ENCODE measurements at places on chromosomes 6 and 20.
A peak's percentile ranks its signal among the peaks of the same experiment; 100 is the strongest.

GRCh38 chr20:37407573-37408002 is 61.6 kb downstream of the SRC start:
- no peak for DNase-seq

DNA sequence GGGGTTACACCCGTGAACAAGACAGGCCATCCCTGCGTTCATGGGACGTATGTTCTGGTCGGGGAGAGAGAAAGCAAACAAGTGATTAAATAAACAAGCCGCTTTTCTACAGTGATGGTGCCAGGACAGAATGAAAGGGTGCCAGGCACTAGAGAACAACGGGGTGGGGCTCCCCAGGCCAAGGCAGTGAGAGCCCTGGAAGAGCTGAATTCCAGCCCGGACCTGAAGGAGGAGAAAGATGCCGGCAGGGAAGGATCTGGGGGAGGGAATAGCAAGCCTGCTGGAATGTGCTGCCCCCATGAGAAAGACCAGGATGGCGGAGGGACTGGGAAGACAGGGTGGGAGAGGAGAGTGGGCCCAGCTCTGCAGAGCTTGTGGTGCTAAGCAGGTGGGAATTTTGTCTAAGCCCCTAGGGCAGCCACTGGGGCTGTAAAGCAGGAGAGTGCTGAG is 7.5 kb downstream of the SNAI1 start:
- no peak for DNase-seq

DNA sequence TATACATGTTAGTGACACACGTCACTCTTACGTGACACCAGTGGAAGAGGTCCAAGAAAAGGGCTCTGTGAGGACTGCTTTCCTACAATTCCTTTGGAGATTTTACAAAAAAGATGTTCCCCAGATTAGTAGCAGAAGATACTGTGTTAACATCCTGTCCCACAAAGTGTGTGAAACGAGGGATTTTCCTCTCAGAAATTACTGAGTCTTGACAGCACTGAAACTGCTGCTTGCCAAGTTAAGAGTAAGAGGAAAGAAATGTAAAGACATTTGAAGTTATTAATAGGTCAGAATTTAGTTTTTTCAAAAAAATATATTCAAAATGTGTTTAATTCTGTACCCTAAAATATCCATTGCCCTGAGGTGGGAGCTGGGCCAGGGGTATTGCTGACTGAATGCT is 58.8 kb upstream of the MAP7 start:
- no peak for DNase-seq

- no peak for DNase-seq
Observed at GRCh38 chr6:137904822-137905617, 38.0 kb downstream of the TNFAIP3 start.

DNA sequence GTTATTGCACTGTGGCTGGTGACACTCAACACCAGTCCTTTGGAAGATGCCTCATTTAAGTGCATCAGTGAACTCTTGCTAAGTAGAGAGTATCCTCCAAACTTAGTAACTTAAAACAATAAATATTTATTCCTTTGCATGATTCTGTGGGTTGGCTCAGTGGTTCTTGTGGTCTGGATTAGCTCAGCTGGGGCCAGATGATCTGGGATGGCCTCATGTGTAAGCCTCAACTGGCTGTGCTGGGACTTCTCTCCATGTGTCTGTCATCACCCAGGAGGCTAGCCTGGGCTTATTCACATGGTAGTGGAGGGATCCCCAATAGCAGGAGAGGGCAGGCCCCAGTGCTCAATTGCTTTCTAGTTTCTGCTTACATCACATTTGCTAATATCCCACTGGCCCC is 8.3 kb downstream of the LRRN4 start:
- DNase-seq = no peak

DNA sequence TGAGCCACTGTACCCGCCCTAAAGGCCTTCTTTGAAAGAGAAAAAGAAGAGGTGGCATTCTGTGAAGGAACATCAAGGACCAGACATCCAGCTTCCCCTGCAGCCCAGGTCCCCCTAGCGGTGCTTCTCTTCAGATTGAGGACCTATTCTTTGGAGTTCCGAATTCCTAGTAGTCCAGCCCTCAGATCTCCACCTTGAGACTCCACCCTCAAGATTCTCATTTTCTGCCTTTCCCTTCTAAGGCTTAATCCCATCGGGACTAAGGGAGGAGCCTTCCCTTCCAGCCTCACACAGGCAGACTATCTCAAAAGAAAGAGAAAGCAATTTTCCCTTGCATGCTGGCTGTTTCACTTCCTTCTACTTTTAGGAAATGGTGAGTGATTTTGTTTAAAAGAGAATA is 32.5 kb downstream of the MUC22 start:
- DNase-seq = no peak

- peak; percentile 79 for DNase-seq
Observed at GRCh38 chr6:14732844-14733757, 512.8 kb upstream of the JARID2 start.

- no peak for DNase-seq
Observed at GRCh38 chr6:138107752-138108592, 753 bp upstream of the PERP start.

GRCh38 chr20:50920997-50921396 is 10.2 kb downstream of the ADNP start:
- DNase-seq = no peak

DNA sequence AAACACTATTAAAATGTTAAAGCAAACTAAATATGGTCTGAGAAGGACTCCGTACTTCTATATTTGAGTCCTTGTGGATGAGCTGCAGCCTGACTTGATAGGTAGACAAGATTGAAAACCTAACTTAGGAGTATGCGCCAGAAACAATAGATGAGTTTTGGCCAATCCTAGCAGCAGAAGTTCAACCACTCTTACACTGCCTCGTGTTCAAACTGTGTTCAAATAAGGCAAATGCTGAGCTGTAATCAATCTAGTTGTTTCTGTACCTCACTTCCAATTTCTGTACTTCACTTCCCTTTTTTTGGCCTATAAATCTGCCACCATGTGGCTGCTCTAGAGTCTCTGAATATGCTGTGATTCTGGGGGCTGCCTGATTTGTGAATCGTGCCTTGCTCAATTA is 13.2 kb upstream of the SERINC1 start:
- DNase-seq = no peak

- no peak for DNase-seq
Observed at GRCh38 chr20:23586735-23587525, 18.6 kb upstream of the CST9L start.

DNA sequence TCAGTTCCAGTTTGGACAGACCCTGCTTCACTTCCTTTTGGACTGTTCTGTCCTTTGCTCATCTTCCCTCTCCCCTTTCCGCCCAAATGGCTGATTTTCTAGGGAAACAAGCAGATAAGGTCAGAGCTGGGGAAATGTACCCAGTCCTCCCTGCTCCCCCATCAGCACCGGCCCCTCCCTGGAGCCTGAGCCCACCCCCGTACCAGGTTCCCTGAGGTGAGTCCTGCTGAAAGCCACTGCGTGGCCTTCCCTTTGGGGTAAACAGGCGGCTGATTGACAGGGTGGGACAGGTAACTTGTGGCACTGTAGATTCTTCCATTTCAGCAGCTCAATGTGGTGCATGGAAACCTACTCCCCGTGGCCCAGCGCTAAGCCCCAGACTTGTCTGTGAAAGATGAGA is 70.5 kb downstream of the NPEPL1 start:
- no peak for DNase-seq

DNA sequence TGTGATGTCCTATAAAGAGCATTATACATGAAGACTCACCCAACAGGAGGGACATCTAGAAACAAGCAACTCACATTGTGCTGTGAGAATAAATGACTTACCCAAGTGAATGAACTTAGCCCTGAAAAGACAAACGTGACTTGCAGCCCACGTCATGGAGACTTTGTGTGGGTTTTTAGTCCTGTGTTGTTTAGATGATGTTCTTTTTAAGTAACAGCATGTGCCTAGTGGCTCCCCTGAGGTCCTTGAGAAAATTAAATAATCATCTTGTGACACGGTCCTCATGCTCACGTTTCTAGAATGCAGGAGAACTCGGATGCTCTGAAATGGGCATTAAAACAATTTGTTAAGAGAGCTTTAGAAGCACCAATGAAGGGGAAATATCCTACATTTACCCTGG is 165.1 kb downstream of the SASH1 start:
- DNase-seq = no peak

DNA sequence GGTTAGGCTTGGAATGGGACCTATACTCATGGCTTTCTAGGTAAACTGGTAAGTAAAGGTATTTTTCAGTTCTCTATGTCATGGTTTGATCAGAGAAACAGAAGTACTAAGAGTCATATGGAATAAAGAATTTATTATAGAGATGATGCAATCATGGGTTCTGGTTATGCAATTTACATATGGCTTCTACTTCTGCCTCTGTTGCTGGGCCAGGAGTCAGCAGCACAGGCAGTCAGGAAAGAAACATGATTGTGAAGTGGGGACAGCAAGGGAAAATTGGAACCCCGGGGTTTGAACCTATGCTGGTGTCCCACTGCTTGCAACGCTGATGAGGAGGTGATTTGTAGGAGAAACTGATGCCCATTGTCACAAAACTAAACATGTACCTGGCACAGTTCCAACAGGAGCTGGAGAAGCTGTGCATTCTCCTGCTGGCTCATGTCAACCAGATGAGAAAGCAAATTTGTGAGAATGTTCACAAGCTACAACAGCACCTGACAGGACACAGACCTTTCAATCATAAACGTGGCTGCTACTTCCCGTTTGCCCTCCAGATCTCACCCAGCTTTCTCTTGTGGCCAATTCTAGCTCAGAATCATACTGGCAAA is 887.1 kb downstream of the TFAP2A start:
- DNase-seq = no peak

DNA sequence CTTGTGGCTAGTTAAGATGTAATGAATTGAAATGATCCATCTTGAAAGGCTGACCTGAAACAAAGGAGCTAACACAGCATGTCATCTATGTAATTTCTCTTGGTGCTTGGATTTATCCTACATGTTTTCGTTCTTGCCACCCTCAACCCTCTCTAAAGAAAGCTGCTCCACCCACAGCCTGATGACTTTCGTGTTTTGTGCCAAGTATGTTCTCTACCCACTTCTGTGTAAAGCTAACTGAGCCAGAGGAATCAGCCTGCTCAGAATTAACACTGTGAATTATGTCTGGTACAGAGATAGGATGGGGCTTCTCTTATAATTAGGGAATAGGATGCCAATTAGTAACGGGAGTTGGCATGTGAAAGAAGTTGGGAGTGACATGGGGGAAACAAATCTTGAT is 67.9 kb upstream of the MLIP start:
- no peak for DNase-seq

DNA sequence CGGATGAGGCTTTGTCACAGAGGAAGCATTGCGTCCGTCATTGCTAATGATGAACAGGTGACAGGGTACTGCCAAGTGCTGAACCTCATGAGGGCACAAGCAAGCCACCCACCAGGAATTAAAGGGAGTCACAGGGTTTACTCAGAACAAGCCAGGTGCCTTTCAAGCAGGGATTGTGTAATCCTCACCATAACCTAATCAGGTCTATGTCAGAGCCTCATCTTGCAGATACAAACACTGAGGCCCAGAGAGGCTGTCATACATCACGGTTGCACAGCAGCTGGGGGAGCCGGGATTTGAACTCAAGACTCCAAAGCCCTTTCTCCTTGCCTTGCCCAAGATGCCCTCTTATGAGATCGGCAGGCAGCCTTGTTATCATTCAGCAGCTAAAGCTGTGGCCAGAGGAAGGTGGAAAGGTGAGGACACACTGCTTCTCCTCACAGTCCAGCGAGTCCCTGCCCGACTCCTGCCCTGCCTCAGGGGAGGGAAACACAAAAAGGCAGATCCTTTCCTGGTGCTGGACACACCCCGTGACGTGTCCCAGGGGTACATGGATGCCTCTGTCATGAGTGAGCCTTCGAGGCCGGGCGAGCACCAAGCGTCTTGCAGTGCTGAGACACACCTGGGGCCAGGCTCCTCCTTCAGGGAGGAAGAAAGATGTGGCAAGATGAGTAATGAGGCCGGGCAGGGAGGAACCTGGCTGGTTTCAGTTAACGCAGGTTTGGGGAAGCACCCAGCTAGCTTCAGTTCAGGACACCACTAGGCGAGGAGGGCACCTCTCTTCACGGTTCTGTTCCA is 214.9 kb downstream of the LY86 start:
- peak; percentile 50 for DNase-seq

DNA sequence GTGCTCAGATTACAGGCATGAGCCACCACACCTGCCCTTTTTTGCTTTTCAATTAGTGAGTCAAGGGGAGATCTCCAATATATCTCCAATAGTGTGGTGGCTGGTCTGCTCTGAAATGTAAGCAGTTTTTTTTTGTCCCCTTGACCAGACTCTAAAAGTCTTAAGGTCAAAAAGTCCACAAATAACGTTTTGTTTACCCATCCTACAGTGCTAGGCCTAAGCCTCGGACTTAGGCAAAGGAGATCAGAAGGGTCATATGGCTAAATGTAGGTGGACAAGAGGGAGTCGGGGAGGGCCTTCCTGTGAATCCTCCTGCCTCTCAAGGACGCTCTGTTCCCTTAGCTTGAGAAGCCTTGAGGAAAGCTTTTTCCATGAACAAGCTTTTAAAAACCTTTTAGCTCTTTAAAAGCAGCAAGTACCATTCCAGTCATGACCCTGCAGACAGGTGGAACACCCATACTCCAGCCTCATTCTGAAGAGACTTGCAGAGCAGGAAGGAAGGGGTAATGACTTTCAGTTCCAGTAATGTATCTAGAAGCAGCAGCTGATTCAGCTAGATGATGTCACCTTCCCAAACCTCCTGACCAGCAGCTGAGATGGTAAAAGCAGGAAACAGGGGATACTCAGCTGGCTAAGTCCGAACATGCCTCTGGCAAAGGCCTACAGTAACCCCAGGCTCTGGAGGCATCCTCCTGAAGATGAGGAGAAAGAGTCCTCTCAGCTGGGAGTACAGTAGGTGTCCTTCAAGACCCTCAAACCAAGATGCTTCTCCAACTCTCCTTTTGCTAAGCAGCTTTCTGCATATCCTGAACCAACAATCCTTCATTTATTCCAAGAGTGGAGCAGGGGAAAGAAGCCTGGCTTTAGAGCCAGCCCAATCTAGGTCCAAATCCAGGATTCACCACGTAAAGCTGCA is 23.6 kb downstream of the BCL2L1 start:
- peak; percentile 99 for DNase-seq

- no peak for DNase-seq
Observed at GRCh38 chr20:41347523-41348429, 7.2 kb downstream of the LPIN3 start.

Measured in kidney epithelial cell (primary cell).